ENCODE measurements at places on chromosomes 2 and 18.

- DNase-seq = no peak
Observed at GRCh38 chr2:2640371-2640770, 309.3 kb upstream of the MYT1L start.

- no peak for DNase-seq
Observed at GRCh38 chr2:71544919-71545571, 91.7 kb downstream of the DYSF start.

- DNase-seq = no peak
Observed at GRCh38 chr18:77990131-77990530, 740.5 kb downstream of the GALR1 start.

GRCh38 chr2:38528008-38528442 is 74.7 kb downstream of the HNRNPLL start:
- peak; percentile 40 for DNase-seq

DNA sequence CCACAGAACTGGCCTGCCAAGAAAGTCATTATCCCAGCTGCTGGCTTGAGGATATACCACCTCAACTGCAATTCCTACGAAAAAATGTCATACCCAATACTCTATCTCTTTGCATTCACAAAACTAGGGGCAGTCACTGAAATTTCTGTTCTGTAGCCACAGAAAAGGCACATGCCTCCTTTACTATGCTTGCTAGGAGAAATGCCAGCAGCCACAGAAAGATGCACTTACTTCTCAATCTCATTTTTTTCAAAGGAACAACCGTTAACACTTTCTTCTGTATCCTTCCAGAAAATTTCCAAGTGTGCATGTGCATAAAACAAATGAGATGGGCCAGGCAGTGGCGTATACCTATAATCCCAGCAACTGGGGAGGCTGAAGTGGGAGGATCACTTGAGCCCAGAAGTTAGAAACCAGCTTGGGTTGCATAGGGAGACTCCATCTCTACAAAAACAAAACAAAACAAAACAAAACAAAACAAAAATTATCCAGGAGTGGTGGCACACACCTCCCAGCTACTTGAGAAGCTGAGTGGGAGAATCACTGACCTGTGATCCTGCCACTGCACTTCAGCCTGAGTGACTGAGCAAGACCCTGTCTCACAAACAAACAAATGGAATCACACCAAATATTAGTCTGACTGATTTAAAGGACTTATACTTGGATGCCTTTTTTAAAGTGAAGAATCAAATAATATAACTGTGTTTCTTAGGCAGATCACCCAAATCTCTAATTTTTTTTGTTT is 22.4 kb upstream of the PUM2 start:
- no peak for DNase-seq

- peak; percentile 65 for DNase-seq
Observed at GRCh38 chr18:79405781-79406575, 10.2 kb downstream of the NFATC1 start.

GRCh38 chr18:77559274-77559910 is 309.7 kb downstream of the GALR1 start:
- no peak for DNase-seq

- no peak for DNase-seq
Observed at GRCh38 chr18:68779169-68779568, 18.7 kb upstream of the CCDC102B start.

- DNase-seq = no peak
Observed at GRCh38 chr2:233811732-233812131, 33.6 kb downstream of the MROH2A start.

DNA sequence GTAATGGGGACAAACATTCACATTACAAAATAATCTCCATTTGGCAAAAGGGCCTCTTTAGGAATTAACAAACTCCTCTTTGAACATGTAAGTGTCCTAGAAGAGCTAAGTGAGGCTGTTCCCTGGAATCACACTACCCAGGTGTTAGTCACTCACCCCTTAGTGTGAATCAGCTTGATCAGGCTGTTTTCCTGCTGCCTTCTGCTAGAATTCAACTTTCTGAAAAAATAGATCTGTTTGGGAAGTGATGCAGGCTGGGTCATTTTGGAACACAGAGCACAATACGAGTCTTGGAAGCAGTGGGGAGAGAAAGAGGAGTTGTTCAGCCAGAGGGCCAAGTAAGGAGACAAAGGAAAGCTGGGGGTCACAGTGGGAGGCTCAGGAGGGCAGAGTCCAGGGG is 40.0 kb downstream of the TTC32 start:
- DNase-seq = no peak

DNA sequence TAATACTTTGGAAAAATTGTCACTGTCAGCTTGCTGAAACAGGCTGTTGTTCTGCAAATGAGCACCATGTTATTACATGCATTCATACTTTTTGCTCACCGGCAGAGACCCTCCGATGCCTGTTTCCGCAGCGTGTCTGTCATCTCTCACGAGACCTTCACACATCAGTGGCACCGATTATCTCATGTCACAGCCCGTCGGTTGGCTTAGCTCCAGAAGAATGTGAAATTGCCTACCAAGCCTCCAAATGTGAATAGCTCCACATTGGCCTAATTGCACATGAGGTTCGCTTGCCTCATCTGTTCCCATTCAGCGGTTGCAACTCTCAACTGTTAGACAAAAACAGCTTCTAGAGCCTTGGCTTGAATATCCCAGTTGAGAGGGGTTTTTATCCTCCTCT is 233.0 kb downstream of the ACTR3 start:
- DNase-seq = no peak

- no peak for DNase-seq
Observed at GRCh38 chr2:163253621-163254285, 415.2 kb upstream of the KCNH7 start.

GRCh38 chr2:2191110-2191707 is 139.9 kb downstream of the MYT1L start:
- DNase-seq = no peak

GRCh38 chr2:20544153-20544747 is 97.4 kb downstream of the RHOB start:
- DNase-seq = no peak

DNA sequence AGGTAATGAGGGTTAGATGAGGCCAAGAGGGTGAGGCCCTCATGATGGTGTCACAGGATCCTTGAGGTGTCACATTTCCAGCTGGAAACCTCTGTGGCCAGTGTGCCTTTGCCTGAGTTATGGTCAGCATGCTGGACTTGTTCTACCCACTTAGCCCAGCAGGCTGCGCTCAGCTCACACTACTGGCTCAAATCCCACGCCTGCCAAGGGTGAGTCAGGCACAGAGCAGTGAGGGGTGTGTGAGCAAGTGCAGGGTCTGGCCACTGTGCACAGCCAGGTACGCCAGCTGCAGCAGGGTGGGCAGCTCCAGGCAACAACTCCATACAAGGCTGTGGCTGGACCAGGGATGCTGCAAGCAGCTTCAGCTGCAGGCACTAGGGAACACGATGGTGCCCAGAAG is 616.6 kb upstream of the FSHR start:
- DNase-seq = no peak

DNA sequence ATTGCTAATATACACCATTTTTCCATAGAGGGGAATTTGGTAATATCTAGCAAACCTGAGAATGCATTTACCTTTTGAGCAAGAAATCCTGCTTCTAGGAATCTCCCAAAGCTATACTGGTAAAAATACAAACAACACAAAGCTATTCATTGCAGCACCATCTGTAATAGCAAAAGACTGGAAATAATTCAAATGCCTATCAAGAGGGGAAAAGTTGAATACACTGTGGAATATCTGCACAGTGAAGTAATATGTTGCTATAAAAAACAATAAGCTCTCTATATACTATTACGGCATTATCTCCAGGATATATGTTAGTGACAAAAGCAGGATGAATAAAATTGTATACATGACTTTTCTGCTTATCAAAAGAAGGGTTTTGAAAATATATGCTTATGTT is 112.3 kb upstream of the CHAC2 start:
- DNase-seq = no peak

- no peak for DNase-seq
Observed at GRCh38 chr2:234032279-234032856, 18.1 kb upstream of the SPP2 start.

GRCh38 chr2:16625201-16625729 is 40.4 kb downstream of the CYRIA start:
- DNase-seq = no peak

DNA sequence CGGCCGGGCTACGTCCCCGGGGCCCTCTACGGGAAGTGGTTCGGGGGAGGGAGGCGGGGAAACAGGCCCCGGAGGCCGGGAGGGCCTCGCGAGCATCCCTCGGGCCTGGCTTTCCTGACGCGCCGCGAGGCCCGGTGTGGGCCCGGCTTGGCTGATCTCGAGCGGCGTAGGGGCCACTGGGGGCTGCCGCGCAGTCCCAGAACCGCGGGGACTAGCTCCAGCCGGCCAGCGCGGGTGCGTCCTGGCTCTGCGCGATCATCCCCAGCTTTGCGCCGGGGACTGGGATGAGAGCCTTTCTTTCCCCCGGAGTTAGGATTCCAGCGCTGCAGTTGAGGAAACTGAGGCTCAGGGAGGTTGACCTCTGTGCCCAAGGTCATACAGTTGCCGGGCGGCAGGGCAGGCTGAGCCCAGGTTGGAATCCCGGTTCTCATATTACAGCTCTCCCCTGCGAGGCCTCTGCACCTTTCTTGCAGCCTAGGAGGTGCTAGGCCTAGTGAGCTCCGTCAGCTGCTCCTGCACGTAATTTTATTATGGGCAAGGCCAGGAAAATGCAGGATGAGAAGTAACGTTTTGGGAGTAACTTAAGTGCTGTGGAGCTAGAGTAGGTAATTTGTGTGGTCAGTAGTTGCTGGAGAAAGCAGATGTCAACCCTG is 501 bp downstream of the LPIN1 start:
- no peak for DNase-seq

DNA sequence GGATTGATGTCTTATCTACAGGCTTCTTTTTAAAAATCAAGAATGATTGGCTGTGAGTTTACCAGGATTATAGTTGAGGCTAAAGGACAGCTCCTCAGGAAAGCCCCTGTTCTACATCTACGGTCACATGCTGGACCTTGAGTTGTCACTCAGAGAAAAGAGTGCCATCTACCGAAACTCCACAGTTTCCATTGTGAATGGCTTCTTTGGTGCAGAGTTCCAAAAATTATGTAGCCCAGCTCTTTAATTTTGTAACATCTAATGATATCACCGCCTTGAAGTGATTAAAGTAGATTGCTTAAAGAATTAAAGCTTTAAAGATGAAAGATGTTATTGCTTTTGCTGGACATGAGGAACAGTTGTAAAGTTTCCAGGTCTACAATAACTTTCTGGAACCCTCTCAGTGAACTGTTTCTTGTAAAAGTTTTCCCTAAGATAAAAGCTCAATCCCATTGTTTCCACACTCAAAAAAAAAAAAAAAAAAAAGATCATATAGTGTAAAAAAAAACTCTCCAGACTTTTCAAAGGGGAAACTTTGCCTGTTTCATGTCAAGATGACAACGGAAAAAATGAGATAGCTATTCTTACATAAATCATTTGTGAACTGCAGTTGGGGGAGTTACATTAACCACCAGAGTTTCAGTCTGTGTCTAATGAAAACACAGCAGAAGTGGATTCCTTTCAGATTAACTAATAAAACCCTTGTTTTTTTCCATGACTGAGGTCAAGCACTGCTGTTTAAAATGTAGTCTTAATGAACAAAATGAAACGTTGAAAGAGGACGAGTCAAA is 4.3 kb downstream of the COL3A1 start:
- DNase-seq = no peak

DNA sequence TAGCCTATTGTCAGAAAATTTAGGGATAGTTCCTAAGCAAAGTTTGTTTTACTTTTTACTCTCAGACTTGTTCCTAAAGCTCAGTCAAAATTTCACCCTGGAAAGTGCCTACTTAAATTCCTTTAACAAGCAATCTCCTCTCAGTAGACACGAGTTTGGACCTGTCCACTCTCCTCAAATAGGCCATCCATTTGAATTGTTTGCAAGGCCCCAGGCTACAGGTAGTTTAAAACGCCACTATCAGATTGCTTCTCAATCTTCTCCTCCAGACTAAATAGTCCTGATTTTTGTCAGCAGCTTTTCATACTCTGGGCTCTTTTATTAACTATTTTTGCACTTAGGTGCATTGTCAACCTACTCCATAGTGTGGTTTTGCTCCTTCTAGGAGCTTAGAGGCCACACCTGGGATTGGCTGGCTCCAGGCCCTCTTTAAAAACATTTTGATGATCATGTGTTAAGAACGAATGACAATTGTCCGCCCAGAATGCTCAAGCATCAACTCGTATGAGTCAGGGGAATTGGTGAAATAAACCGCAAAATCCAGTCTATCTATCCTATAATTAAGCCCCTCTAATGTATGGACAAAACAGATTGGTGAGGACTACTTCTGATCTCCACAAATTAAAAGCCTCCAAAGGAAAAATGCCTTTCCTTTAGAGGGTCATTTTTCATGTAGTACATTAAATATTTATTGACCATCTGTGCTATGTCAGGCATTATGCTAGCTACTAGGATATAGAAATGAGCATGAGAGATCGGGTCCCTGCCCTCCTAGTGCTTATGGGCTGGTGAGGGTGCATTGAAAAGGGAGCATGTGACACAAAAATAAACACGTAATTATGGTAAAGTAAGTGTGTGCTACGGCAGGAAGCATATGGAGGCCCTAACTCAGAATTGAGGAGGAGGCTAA is 333.8 kb upstream of the TNP1 start:
- DNase-seq = no peak

- DNase-seq = no peak
Observed at GRCh38 chr2:166188084-166188483, 60.3 kb upstream of the SCN1A start.

- DNase-seq = no peak
Observed at GRCh38 chr2:236644067-236644466, 74.4 kb downstream of the ACKR3 start.

DNA sequence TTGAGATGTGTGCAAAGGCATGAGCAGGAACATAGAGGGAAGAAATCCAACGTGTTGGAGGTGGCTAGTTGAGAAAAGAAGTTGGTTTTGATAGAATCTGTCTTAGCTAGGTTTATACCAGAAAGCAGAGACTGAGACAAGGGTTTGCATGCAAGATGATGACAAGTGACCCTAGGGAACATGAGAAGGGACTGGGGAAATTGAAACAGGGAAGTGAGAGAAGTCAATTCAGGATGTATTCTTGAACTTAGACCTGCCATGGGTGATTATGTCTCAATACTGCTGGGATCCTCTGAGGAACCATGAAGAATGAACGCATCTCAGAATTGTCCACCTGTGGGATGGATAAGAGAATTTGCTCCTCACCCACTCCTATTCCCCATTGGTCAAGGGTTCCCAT is 20.5 kb downstream of the IL36A start:
- DNase-seq = no peak

DNA sequence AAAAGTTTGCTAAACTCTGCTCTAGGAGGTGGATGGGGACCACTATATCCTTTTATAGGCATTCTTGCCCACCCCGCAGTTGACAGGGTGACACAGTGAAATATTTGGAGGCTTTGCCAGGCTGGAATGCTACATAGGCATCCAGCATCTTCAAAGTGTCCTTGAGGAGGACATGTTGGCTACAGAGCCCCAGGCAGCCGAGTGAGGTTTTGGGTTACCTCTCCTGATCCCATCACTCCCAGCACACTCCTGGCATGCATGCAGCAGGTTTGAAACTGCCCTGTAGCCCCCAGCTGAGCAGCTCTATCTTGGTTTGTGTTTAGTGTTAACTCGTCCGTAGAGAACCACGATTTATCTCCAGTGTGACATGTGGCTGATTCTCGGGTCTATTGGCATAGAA is 7.3 kb downstream of the FOSL2 start:
- no peak for DNase-seq
